ENCODE measurements at places on chromosomes 12 and 14.

DNA sequence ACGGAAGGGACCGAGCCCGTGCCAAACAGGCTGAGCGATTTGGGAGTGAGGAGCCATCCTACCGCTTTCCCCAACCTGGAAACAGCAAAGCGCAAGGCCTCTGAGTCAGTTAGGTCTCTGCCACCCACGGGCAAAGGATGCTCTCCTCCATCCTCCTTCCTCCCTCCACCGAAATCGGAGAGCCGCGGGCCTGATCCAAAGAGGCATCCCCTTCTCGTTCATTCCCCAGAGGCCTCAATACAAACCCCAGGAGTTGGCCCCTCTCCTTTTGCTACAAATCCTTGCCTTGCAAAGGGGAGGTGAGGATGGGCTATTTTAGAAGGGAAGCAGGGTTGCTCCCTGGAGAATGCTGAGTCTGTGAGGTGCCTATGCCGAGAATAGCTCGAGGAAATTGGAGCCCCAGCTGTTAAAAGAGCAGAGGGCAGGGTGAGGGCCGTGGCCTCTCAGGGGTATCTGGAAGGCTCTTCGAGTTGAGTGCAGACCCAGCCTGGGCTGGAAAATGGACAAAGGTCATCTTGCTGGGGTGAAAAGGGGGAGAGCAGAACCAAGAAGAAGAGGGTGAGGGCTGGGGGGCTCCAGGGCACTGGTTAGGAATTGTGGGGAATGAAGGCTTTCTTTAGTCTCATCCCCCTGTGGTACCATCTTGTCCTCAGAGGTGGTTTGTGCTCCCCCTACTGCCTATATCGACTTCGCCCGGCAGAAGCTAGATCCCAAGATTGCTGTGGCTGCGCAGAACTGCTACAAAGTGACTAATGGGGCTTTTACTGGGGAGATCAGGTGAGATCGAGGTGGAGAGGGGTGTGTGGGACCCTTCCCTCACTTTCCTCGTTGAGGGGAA lies 1.1 kb downstream of the TPI1 start:
- no peak for DNase-seq

- no peak for DNase-seq
Measured at GRCh38 chr12:105852496-105852895, 286.3 kb downstream of the NUAK1 start.

GRCh38 chr14:22567437-22567836 lies 21.6 kb downstream of the DAD1 start:
- no peak for DNase-seq

DNA sequence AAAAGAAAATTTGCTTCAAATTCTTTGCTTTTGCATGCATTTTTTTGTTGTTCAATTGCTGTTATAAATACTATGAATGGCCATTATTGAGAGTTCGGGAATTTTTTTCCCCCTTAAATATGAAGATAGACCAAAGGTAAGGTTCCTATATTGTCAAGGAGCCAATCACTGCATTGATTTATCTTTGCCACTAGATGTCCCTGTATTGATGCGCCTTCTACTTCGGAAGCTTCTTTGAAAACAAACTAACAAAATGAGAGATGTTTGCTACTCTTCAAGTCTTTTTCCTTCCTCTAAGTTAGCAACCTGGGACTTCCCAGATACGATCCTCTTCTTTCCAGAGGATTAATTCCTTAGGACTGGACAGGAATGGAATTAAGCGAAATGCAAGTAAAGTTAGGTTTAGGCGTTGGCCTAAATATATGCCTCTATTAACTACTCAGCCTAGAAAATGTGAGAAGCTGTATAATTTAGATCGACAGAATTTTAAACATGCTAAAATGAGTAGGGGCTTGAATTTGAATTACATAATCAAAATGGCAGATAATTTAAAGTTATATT lies 318.1 kb downstream of the AEBP2 start:
- DNase-seq, result no peak

GRCh38 chr14:99067141-99067920 lies 204.7 kb downstream of the BCL11B start:
- DNase-seq, result no peak

DNA sequence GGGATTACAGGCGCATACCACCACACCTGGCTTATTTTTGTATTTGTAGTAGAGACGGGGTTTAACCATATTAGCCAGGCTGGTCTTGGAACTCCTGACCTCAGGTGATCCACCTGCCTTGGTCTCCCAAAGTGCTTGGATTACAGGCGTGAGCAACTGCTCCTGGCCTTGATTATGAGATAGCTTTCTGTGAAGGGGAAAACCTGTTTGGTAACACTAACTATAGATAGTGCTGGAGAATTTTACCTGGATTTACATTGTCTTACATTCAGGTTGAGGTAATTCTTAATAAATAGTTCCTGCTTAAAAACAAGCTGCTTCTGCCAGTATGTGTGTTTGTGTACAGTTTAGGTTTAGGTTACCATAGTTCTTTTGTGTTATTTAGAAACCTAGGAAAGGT lies 77.1 kb downstream of the MON2 start:
- no peak for DNase-seq

DNA sequence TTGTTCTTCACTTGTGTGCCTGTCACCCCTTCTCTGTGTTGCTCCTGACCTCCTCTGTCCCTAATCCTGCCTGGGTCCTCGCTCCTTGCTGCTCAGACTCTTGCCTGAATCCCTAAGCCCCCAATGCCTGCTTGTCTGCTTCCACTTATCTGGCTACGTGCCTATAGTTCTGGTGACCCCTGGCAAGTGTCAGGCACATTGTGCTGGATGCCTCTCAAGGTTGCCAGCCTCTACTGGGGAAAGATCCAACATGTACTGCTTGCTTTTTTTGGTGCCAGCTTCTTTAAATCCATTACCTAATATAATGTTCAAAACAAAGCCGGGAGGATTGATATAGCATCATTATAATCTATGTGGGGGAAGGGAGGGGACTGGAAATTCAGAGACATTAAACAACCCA lies 448.0 kb upstream of the CCDC196 start:
- DNase-seq, result no peak

GRCh38 chr12:39393890-39394289 lies 49.0 kb downstream of the KIF21A start:
- DNase-seq, result no peak

GRCh38 chr12:25458047-25458552 lies 95.0 kb downstream of the LMNTD1 start:
- no peak for DNase-seq

DNA sequence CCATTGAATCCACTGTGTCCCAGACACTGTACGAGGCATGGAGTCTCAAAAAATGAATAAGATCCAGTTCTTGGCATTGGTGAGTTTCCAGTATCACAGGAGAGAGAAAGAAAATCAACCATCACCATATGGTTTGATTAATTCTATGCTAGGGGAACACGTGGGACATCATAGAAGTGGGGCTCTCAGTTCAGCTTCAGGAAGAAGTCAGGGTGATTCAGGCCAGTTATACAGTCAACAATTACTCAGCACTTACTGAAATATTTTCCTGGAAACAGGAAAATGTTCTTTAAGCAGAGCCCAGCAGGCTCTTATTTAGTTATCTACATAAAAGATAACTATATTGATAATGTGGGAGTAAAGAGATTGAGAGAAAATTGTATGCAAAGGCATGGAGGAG lies 407.2 kb downstream of the NOVA1 start:
- DNase-seq, result no peak

GRCh38 chr12:105076098-105076497 lies 8.2 kb downstream of the ALDH1L2 start:
- no peak for DNase-seq

Measured in ovary (tissue), 10 donors.